ENCODE measurements at places on chromosomes 3 and 15.
A peak's percentile ranks its signal among the peaks of the same experiment; 100 is the strongest.

GRCh38 chr15:77027111-77027696 is 32.3 kb downstream of the PSTPIP1 start:
- no peak for DNase-seq

- DNase-seq, result no peak
Observed at GRCh38 chr3:158702815-158703481, 29.3 kb downstream of the RARRES1 start.

DNA sequence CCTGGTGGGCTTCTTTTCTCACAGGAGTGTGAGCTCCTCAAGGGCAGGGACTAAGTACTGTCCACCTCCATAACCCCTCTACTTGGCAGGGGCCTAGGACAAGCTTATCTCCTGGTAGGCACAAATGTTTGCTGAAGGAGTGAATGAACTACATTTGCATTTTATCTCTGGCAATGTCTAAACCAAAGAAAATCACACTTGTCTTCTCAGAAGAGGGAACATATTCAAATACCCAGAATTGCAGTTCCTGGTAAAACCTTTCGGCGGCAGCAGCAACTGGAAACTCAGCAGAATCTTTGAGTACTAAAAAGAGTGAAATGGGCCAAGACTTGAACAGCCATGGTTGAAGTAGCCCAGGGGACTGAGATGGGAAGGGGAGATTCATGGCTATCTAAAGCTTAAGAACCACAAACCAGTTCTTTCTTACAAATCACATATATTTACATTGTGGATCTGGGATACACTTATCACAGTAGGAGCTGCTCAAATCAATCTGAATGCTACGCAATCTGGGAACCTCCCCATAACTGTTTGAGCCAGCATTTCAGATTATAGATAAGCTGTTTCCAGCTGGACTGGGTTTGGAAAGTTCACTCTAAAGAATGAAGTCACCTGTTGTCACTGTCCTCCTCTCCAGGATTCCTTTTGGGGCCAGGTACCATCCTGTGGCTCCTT is 18.7 kb upstream of the PTPN9 start:
- DNase-seq, result no peak

GRCh38 chr3:79515072-79515471 is 252.7 kb downstream of the ROBO1 start:
- DNase-seq, result no peak

DNA sequence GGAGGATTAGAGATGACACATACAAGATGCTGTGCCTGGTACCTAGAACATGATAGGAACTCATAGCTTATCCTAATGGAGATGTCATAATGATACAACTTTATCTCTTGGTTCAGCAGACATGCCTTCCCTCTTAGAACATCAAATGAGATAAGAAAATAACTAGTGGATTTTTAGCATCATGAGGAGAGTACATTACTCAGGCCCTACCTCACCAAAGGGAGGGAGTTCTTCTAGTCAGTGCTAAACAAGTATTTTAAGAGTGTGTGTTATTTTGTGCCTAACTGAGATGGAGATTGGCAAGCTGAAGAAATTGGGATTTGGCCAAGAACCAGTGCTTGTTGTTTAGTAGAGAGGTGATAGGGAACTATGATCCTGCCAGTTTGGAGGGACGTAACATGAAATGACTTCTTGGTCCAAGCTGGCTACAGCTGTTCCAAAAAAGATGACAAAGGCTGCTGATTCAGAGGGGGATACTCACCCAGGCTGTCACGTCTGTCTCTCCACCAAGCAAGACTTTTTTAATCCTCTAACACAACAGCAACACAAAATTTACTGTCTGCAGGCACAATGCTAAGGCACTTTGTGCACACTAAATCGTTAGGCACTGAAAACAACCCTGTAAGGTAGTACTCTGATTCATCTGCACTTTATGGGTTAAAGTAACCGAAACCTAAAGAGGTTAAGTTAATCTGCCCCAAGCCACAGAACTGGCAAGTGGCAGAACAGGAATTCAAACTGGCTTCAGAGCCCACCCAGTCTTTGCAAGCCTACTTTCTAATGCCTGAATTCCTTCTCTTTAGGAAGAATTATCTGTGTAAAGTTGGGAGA is 126.5 kb downstream of the CMSS1 start:
- DNase-seq, result no peak

DNA sequence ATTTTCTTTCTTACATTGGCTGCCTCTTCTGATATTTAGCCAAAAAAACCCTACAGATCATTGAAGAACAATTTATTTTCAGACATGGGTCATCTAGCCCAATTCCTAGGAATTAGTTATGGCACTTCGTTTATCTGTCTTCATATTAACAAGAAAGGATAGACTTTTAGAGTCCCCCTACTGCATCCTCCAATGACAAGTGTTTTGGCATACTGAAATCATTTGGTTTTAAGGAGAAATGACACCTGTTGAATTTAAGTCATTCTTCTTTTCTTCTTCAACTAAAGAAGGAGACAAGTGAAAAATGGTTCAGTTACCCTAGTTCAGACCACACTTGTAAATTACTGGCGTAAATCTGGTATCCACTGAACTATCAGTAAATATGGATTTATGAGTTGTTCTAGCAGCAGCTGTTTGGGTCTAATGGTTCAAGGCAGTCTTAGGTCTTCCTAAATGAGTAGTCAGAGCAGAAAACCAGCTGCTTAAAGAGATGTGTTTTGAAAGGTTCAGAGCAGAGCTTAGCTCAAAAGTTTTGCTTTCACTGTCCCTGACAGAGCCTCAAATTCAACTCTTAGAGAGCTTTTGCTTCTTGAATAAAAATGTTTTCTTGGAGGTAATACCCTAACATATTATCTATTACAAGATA is 5.6 kb downstream of the VGLL3 start:
- no peak for DNase-seq

DNA sequence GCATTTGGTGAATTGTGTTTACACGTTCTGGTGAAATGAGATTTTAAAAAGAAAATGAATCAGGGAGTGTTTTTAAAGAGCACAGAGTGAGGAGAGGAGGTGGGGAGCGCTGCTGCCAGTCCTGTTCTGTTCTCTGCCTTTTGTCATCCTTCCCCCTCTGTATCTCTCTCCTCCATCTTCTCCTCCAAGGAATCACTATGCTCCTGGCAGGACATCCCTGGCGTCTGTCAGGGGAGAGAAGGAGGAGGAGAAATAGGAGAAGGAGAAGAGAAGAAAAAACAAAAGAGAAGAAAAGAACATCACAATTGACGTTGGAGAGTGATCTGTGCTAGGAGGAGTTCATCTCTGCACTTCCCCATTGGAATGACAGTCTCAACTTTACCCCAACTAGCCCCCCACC is 627.6 kb upstream of the TBL1XR1 start:
- DNase-seq, result no peak

- DNase-seq, result no peak
Observed at GRCh38 chr3:69305011-69305410, 80.9 kb downstream of the FRMD4B start.

GRCh38 chr15:62280625-62281024 is 115.5 kb upstream of the C2CD4B start:
- DNase-seq, result no peak

- DNase-seq, result no peak
Observed at GRCh38 chr15:26702381-26702780, 70.5 kb downstream of the GABRB3 start.

GRCh38 chr3:165225604-165226003 is 29.4 kb upstream of the SLITRK3 start:
- no peak for DNase-seq

DNA sequence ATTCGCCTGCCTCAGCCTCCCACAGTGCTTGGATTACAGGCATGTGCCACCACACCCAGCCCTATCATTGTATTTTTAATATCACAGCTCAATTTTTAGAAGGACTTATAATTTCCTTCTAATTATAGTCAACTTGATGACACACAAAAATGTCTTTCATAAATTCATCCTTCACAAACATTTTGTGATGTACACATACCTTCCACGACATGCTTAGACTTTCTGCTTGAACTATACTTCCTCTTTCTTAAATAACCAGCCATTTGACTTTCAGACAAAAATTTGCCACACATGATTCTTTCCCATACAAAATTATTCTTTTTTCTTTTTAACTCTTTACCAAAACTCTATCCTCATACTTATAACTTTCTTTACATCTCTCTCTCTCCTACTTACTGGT is 48.4 kb upstream of the CCK start:
- no peak for DNase-seq

- DNase-seq, result no peak
Observed at GRCh38 chr3:135444058-135444457, 521.5 kb upstream of the PPP2R3A start.

DNA sequence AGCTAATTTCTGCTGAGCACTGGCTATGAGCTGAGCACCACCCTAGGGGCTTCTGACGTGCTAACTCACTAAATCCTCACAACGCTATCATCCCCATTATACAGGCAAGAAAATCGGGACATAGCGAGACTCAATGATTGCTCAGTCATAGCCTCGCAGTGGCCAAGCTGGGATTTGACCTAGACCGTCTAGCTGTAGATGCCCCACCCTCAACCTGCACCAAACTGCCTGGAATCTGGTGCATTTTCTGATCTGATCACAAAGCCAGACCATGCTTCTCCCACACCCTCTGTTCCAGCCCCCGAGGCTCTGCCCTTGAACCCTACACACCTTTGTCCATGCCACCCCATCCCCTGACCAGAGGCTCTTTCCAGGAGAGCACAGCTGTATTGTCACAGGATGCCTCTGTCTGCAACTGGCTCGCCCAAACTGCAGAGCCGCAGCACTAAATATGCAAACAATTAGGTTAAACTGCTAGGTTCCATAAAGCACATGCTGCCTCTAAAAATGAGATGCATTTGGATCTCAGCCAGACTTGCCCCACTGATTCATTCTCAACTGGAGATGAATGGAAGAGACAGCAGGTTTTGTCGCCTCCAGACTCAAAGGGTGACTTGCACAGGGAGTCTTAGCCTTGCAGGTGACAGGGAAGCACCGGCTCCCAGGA is 95.2 kb downstream of the NUP210 start:
- DNase-seq, result no peak

GRCh38 chr3:156543043-156543555 is 11.8 kb downstream of the SSR3 start:
- DNase-seq, result no peak

DNA sequence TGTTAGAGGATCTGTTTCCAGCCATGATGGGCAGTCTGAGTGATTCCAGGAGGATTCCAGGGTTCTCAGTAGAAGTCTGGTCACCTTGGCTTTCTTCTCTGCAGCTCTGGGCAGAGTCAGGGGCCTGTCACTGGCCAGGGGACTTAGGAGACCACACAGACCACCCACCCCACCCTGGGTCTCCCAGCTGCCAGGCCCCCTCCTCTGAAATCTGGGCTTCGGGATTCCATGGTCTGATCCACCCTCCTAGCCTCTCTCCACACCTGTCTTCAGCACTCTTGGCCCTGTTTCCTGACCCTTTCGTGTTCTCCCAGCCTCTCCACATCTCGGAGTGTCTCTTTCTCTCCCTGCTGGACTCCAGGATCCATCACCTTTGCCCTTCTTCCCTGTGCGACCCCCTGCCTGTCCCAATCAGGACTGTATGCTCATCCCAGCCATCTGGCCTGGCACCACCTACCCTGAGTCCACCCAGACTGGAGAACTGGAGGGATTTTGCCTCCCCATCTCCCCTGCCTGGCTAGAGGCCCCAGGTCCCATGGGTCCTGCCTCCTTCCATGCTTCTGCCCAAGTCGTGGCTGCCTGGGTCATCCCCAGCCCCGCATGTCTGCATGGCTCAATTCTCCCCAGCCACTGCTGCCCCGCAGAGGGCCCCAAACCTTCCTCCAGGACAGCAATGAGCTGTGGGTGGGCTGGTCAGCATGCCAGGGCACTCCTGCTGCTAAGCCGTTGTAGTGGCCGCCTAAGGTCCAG is 34.3 kb downstream of the GOLGA6L10 start:
- DNase-seq, result no peak

GRCh38 chr3:155308831-155309230 is 15.3 kb upstream of the STRIT1 start:
- DNase-seq, result no peak

DNA sequence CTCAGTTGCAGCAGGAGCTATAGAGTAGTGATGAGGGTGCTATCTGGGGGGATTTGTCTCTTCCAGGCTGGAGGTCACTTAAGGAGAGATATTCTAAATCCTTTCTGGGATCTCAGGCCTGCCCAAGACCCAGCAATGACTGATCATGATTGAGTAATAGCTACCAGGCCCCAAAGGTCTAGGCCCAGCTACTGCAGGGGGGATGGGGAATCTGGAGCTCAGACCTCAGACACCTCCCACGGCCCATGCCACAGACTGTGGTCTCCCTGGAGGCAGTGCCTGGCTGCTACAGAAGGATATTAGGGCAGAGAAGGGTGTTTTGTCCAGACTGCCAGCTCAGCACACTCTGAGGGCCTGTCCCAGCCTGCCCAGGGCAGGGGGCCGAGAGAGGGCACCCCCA is 6.9 kb downstream of the SLC38A3 start:
- no peak for DNase-seq

- no peak for DNase-seq
Observed at GRCh38 chr3:189862385-189862998, 231.3 kb downstream of the TP63 start.

DNA sequence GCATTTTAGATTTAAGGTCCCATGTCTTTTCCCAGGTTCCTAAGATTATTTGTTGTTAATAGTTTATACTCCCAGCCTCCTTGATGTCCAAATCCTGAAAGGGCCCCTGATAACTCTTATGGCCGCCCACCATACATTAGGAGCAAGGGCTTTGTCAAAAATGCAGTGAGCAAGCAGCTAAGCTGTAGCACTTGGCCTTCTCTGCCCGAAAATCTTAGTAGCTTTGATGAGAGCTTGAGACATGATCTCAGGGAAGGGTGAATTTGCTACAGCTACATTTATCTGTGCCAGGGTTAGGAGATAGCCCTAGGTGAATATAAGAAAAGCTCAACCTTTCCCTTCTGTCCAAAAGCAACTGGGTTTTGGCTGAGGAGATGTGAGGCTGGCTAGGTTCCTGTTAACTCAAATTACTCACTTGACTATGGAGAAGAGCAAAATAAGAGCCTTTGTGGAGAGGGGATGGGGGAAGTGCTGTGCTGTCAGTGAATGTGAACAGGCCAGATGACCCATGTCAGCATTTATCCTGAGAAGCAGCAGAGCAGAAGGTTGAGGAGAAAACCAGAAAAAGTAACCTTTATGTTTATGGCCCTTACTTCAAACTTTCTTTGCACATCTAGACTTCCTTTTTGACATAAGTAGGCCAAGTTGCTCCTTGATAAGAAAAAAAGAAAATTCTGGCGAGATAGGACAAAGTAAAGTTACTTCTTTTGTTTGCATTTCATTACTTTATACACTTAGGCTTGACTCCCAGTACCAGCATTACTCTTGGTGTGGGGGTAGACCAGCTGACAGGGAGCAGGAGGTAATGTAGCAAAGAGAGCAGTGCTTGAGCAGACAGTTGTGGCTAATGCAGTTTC is 21.1 kb downstream of the MAPK6 start:
- DNase-seq, result peak; percentile 15

DNA sequence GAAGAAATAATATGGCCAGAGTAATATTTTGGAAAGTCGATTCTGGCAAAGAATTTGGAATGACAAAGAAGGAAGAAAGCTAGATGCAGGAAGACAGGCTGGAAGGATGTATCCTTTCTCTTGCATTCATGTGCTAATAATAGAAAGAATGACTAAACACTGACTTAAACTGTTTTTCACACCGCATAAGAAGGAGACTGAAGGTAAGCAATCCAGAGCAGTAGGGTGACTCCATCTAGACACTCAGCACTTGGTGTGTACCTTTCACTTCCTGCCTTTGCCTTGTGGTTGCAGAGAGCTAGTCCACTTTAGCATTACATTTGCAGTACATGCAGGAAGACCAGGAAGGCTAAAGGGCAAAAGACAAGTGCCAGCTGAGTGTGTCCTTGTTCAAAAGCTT is 234.6 kb downstream of the RBMS3 start:
- DNase-seq, result no peak

Data from NCI-H187 (cell line).